ENCODE measurements at places on chromosomes 11 and 22.
A peak's percentile ranks its signal among the peaks of the same experiment; 100 is the strongest.

DNA sequence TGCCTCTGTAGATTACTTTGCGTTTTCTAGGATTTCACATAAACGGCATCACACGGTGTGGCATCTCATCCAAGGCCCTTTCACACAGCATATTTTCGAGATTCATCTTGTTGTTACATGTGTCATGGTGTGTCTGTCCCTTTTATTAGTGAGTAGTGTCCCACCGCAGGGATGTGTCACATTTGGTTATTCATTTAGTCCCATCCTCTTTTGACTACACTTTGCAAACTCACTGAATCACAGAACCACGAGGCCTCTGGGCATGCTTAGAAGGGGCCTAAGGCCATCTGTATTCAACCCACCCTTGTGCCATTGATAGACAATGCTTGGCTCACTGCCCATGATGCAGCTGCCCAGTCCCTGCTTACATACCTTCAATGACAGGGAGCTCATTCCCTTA lies 4.2 kb upstream of the RAC2 start:
- no peak for DNase-seq

DNA sequence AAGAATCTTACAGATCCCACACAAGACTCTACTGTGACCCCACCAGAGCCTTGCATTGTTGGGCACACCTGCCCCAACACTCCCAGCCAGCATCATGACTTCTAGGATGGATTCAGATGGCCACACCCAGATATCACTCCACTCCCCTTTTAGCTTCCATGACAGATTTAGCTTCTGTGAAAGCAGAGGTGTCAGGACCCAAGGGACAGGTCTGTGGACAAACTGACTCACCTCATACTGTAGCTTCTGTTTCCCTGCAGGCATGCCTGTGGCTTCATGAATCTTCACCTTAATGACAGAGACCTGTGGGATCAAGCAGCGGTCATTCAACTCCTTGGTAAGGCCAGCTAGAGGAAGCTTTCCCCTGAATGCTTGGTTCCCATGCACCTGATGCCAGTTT lies 8.5 kb upstream of the TBC1D10A start:
- peak; percentile 40 for DNase-seq

DNA sequence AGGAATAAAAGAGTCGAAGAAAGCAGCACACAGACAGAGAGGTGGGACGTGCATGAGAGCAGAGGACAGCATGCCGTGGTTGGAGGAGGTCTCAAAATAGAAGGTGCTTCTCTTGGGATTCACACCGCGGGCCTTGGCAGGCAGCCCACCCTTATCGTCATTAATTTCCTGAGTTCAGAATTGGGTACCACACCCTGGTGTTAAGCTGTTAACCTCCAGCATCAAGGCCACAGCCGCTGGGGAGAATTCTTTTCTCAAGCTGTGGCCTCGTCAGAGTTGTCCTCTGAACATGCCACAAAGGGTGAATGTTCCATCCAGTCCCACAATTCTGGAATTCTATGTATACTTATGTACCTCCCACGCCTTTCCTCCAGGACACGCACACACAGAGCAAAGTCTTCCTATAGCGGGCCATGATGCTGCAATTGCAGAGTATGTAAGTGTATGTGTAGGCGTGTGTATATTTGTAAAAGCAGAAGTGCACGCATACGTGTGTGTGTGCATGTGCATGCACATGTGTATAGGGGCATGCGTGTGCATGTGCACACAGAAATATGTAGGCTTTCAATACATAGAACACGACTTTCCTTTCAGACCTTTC lies 39.0 kb downstream of the ADAMTS8 start:
- no peak for DNase-seq

- no peak for DNase-seq
These were observed 7.5 kb downstream of the HSPA8 start for GRCh38 chr11:123054301-123055065.

GRCh38 chr22:41177040-41177621 lies 28.0 kb upstream of the L3MBTL2 start:
- DNase-seq, result no peak

- no peak for DNase-seq
These were observed 673 bp upstream of the DUSP18 start for GRCh38 chr22:30668386-30668710.

GRCh38 chr22:50399751-50400331 lies 56.7 kb downstream of the PPP6R2 start:
- DNase-seq, result peak; percentile 52
